Ovary (tissue), 10 donors: ENCODE measurements at places on chromosomes 3 and 15. TPM values are rescaled to one million over a fixed set of nuclear protein-coding genes. Genes with fewer than 3 reads are reported as not detected.

The CSTA gene
- total RNA-seq = 9.9 TPM

The C3orf22 gene
- not detected for total RNA-seq

The SLC6A20 gene
- 0.37 TPM for total RNA-seq

- no peak for DNase-seq
- no peaks in the 10 kb centered on the region for H3K27me3 ChIP-seq
- no peak overlapping the region for H3K27ac ChIP-seq
- H3K36me3 ChIP-seq = no peaks in the 10 kb centered on the region
- no peak overlapping the region for H3K4me3 ChIP-seq
- H3K4me1 ChIP-seq = no peaks in the 10 kb centered on the region
Measured at GRCh38 chr3:29099775-29100174, 181.1 kb upstream of the RBMS3 start.

DNA sequence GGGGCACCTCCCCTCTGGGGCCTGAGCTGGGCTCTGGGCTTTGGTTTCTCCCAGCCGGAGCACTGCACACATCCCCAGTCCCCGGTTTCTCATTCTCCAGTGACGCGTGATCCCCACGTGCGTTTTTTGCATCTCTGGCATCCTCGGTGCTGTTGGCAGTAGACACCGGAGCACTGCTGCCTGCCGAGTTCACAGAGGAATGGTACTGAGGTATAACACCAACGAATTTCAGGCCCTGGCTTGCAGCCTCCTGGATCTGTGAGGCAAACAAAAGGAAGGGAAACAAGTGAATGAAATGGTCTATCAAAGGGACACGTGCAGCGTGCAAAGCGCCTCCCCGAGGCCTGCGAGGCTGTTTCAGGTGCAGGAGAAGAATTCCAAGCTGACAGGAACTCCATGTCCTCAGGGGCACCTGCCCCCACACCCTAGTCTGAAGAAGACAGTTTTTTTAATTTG lies 112.9 kb downstream of the OXNAD1 start:
- no peak overlapping the region for H3K4me3 ChIP-seq
- H3K27ac ChIP-seq = no peak overlapping the region
- H3K4me1 ChIP-seq = peaks cover 7% of the 10 kb centered on the region
- H3K27me3 ChIP-seq = no peaks in the 10 kb centered on the region
